T-helper 17 cell (primary cell): ENCODE measurements at places on chromosomes 3 and 15.

GRCh38 chr3:150449169-150449721 is 41.1 kb downstream of the TSC22D2 start:
- no peak for DNase-seq
- H3K4me1 ChIP-seq: peaks cover 28% of the 10 kb centered on the region
- H3K27me3 ChIP-seq: no peaks in the 10 kb centered on the region
- no peaks in the 10 kb centered on the region for H3K36me3 ChIP-seq
- H3K27ac ChIP-seq: no peak overlapping the region

DNA sequence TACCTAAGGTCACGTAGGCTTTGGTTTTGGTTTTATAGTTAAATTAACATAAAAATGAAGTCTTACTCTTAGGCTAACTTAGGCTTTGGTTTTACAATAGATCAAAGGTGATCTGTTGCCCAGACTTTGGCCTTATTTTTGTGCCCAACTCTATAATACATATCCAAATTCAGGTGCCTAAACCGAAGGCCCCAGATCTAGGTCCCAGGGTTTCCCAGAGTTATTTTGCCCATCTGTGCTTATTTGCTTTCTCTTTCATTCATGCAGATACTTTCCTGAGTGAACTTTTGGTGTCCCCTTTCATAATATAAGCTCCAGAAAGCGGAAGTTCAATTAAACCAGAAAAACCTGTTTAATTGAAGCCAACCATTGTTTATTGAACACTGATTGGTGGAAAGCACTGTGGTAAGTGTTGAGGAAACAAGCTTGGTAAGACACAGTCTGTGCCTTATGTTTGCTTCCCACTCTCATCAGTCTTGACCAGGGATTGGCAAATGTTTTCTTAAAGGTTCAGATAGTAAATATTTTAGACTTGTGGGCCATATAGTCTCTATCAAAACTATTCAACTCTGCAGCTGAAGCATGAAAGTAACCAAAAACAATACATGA is 209.7 kb downstream of the WDR72 start:
- no peak for DNase-seq
- H3K4me3 ChIP-seq: no peak overlapping the region
- peaks cover 2% of the 10 kb centered on the region for H3K27me3 ChIP-seq
- peaks cover 2% of the 10 kb centered on the region for H3K4me1 ChIP-seq

DNA sequence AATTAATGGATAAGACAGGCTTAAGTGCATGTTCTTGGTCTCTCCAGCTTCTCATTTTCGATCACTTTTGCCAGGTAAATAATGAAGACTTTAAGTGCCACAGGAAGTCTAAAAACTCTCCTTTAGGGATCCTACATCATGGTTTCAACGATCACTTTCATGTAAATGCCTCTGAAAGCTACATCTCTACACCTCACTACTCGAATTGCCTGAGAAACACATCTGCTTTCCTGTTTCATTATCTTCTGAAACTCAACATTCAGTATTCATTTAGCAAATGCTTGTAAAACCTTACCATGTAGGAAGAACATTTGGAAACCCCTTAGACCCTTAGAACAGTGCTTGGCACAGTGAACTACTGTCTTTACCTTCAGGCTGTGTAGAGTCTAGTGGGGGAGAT is 16.2 kb downstream of the THAP10 start:
- H3K4me1 ChIP-seq: no peaks in the 10 kb centered on the region
- DNase-seq: no peak
- no peak overlapping the region for H3K4me3 ChIP-seq
- H3K36me3 ChIP-seq: peaks cover 4% of the 10 kb centered on the region

- no peak overlapping the region for H3K4me3 ChIP-seq
- H3K27ac ChIP-seq: no peak overlapping the region
- peaks cover 15% of the 10 kb centered on the region for H3K27me3 ChIP-seq
- no peak for DNase-seq
- no peaks in the 10 kb centered on the region for H3K4me1 ChIP-seq
These were observed 36.5 kb upstream of the UACA start for GRCh38 chr15:70799667-70800450.

DNA sequence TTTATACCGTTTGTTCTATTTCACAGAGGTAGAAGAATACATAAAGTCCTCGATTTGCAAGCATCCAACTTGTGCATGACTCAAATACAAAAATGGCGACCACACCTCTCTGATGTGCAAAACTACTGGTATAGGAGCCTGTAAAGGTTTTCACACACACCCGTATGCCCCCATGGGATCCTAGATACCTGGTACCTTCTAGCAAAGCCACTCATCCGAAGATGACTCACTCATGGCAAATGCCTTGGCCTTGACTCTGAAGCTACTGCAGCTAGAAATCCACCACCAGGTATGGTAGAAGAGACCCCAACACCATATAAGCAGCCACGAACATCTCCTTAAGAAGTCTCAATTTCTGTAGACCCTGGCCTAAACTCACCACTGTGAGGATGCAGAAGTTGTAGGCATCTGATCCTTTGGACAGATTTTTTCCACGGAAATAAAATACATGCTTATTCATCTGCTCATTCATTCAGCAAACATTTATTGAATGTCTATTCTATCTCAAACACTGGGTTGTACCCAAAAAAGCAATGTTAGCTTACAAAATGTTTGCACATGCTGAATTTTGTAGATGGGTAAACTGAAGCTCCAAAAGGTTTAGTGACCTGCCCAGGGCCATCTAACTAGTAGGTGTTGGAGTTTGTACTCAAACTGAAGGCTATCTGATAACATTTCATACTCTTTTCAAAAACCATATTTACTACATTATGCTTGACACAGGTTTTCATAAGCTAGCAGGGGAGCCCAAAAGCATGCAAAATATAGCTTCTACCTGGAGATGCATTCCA is 158.8 kb downstream of the RORA start:
- H3K36me3 ChIP-seq: no peaks in the 10 kb centered on the region
- peaks cover 53% of the 10 kb centered on the region for H3K27me3 ChIP-seq

DNA sequence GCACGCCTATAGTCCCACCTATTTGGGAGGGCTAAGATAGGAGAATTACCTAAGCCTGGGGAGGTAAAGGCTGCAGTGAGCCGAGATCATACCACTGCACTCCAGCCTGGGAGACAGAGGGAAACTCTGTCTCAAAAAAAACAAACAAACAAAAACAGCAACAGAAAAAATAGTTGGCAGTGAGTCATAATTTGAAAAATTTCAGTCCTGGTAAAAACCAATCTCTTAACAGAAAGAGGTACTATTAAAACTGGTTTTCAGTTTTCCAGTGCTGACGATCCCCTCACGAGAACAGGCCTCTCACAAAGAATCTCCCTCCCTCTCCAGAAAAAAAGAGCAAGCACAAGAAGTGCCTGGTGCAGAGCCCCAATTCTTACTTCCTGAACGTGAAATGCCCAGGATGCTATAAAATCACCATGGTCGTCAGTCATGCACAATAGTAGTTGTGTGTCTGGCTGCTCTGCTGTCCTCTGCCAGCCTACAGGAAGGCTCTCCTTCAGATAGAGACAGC is 22.8 kb upstream of the MAP4 start:
- no peak for DNase-seq
- peak overlapping the region; percentile 27 for H3K27ac ChIP-seq
- no peaks in the 10 kb centered on the region for H3K36me3 ChIP-seq
- no peaks in the 10 kb centered on the region for H3K27me3 ChIP-seq
- H3K4me3 ChIP-seq: no peak overlapping the region
- H3K4me1 ChIP-seq: peaks cover 20% of the 10 kb centered on the region

DNA sequence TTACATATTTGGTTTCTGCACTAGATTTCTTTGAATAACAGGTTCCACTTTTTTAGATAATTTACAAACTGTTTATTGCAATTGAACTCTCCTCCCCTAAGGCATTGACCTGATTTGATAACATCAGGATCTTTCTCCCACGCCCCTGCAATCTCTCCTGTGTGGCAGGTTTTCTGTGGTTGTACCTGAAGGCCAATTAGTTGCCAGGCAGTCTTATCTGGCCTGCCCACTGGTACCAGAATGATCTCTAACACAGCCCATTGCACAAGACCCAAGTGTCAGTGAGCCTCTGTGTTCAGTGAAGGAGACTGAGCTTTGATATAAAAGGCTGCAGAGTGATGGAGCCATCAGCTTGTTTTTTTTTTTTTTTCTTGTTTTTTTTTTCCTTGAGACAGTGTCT is 3.3 kb downstream of the ACAD9 start:
- H3K27ac ChIP-seq: no peak overlapping the region
- peaks cover 5% of the 10 kb centered on the region for H3K36me3 ChIP-seq
- H3K4me3 ChIP-seq: no peak overlapping the region
